GM12864 (cell line): ENCODE measurements at places on chromosomes 5 and 9.

- DNase-seq = no peak
These were observed 206.8 kb downstream of the SAXO1 start for GRCh38 chr9:18826248-18826647.

DNA sequence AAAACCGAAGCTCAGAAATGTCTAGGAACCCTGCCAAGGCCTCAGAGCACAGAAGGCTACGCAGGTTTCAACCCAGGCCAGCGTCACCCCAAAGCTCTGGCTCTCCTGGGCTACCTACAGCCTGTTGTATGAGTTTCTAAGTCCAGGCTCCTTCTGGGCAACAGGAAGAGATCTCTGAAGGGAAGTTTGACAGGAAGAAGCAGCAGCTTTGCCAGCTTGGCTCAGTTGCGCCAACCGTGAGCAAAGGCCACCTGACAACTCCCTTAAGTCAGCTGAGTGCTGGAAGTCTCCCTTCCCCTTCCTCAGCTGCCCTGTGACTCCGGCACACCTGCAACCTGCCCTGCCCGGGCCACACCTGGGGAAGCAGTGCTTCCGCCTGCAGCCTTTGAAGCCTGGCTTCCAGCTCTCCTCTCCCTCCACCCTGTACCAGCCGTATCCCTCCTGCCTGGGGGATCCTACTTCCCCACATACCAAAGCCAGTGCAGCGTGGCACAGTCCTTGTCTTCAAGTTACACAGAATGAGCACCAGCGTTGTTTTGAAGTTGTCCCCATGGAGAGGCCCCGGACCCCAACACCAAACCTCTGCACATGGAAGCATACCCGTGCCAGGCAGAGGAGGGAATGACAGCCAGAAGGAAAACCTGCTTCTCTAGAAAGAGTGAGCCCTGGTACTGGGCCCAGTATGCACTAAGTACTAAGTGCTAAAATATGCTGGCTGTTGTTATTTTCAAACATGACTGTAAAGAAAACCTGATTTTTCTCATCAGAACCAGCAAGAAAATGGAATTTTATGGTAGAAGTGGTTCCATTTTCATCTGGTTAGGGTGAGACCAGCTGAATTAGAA, 36.5 kb downstream of the SHB start:
- no peak for DNase-seq

DNA sequence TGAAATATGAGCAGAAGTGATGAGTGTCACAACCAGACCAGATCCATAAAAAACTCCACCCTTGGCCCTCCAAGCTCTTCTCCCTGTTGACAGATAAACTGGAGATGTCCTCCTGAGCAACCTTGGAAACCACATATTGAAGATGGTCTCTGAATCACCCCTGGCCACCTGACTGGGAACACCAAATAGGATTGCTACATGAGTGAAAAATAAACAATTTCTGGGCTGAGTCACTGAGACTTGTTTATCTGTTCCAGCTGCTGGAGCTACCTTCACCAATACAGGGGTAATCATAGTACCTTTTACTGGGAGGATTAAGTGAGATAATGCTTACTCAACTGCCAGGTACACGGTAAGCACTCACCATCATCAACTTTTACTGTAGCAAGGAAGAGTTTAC, 53.3 kb downstream of the PCA3 start:
- DNase-seq = no peak

DNA sequence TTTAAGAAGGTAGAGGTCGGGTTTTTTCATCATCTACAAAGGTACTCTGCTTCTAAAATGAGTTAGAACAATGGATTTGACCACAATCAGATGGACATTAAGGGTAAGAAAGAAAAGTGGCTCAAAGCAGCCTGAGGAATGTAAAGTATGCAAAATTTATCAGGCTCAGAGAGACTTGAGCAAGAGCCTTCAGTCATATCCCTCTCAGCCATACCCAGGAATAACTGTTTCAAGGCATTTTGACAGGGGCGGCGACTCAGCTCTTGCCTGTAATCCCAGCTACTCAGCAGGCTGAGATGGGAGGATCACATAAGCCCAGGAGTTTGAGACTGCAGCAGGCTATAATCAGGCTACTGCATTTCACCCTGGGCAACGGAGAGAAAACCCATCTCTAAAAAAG, 38.8 kb upstream of the ANXA2R start:
- DNase-seq = no peak

- DNase-seq = no peak
These were observed 225.0 kb downstream of the KCTD16 start for GRCh38 chr5:144395704-144396103.

GRCh38 chr9:89541798-89542197, 43.9 kb upstream of the SEMA4D start:
- DNase-seq = no peak

- no peak for DNase-seq
These were observed 641.0 kb downstream of the DNAH5 start for GRCh38 chr5:13303445-13303844.

- DNase-seq = no peak
These were observed 108.8 kb downstream of the TENT4A start for GRCh38 chr5:6822068-6822467.

- DNase-seq = no peak
These were observed 24.3 kb downstream of the SHB start for GRCh38 chr9:38044706-38045105.

GRCh38 chr9:111298111-111298510, 31.9 kb downstream of the OR2K2 start:
- no peak for DNase-seq

DNA sequence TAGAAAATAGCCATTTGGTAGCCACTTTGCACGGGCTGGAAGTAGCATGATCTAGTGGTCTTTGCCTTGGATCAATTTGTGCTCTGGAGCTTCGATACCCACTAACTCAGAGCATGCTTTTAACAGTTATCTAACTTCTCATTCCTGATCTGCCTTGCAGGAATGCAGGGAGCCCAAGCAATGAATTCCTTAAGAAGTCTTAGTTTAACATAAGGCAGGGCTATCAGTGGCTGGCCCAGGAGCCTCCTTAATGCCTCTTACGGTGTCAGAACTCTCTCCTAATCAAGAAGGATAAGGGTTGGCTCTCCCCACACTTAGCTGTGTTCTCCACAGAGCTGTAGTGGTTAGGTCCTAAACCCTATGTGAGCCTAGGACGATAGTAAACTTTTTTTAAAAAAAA, 95.8 kb upstream of the TBCA start:
- no peak for DNase-seq

GRCh38 chr9:93588641-93589609, 12.5 kb downstream of the PHF2 start:
- DNase-seq = no peak

- DNase-seq = no peak
These were observed 989 bp upstream of the FBN2 start for GRCh38 chr5:128539038-128539429.
